NCI-H69 (cell line): ENCODE measurements at places on chromosomes 11 and 22.

GRCh38 chr11:133530501-133530835, 1.8 kb downstream of the OPCML start:
- DNase-seq: no peak

GRCh38 chr11:44701276-44701675, 25.5 kb upstream of the TSPAN18 start:
- DNase-seq: no peak

- DNase-seq: no peak
Measured at GRCh38 chr22:33817512-33818127, 102.7 kb downstream of the LARGE1 start.

DNA sequence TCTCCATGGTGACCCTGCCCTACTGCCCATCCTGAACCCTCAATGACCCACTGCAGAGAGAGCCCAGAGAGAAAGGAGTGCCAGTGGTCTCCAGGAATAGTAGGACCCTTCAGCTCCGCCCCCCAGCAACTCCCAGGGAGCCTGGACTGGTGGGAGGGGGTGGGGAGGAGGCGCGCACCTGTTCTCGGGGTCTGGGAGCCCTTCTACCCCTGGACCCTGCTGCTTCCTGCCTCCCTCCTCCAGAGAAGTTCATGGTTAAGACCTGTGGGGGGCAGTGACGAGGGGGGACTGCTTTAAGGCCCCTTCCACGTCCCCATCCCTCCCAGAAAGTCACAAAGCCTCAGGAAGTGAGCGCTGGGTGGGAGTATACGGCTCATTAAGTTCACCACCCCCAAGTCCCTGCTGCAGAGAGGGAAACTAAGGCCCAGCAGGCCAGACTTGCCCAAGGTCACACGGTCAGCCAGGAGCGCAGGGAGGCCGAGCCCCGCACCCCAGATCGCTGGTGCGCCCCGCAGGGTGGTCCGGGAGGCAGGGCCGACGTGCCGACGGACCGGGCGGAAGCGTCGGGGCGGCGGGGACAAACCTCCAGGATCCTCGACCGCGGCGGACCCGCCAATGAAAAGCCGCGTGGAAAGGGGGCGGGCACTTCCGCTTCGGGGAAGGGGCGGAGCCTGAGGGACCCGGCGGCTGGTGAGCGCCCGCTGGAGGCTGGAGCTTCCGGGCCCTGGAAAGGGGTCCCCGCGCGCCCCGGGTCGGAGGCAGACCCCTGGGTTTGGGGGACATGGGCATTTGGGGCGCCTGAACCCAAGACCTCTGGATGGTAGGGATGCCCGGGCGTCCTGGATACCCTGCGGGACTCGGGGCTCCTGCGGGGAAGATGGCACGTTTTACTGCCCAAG, at the start of the genes NUDT22 and TRPT1:
TSS of gene NUDT22 (plus strand) at position 667 of the 899 bp plus-strand sequence. CDS start 379 bp downstream, outside the sequence.
TSS of gene TRPT1 (minus strand) at position 579 of the 899 bp plus-strand sequence. CDS start at position 253, 326 bp downstream.
- peak; percentile 96 for DNase-seq

DNA sequence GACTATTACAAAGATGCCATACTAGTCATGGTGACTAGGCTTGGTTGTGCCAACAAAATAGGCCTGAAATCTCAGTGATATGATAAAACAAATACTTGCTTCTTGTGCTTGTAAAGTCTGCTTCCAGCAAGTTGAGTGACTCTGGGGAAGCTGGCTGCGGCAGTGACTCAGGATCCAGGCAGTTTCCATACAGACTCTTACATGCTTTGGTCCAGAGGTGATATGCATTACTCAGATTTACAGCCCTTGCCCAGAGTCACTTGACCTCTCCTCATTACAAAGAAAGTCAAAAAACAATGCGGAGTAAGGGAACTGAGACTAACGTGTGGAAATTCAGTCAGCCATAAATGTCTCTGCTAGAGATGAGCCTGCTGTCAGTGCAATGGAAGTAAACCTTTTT, 387.5 kb downstream of the KCNA4 start:
- DNase-seq: no peak

GRCh38 chr11:69983897-69984438, 94.1 kb upstream of the ANO1 start:
- no peak for DNase-seq

- DNase-seq: peak; percentile 73
Measured at GRCh38 chr11:43200031-43200430, 111.8 kb upstream of the API5 start.

GRCh38 chr11:124050748-124051147, 9.6 kb upstream of the OR10G7 start:
- no peak for DNase-seq

- no peak for DNase-seq
Measured at GRCh38 chr22:49995041-49995360, 17.6 kb downstream of the IL17REL start.

- DNase-seq: peak; percentile 63
Measured at GRCh38 chr11:46616551-46617133, 385 bp downstream of the HARBI1 start.

DNA sequence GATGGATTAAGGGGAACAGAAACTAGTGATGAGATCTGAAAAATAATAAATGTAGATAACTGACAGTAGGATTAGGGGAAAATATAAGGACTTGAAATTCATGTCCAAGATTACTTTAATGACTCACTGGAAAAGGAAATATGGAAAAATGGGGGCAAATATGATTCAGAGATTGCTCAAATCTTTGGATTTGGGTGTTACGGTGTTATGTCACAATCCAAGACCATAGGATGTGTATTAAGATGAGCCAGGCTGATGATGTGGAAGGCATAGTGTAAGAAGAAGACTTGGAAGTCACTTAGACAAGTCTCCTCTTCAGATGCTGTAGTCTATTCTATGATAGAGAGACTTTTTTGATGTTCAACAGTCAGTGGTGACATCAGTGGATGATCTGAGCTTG, 323.7 kb downstream of the LUZP2 start:
- no peak for DNase-seq

DNA sequence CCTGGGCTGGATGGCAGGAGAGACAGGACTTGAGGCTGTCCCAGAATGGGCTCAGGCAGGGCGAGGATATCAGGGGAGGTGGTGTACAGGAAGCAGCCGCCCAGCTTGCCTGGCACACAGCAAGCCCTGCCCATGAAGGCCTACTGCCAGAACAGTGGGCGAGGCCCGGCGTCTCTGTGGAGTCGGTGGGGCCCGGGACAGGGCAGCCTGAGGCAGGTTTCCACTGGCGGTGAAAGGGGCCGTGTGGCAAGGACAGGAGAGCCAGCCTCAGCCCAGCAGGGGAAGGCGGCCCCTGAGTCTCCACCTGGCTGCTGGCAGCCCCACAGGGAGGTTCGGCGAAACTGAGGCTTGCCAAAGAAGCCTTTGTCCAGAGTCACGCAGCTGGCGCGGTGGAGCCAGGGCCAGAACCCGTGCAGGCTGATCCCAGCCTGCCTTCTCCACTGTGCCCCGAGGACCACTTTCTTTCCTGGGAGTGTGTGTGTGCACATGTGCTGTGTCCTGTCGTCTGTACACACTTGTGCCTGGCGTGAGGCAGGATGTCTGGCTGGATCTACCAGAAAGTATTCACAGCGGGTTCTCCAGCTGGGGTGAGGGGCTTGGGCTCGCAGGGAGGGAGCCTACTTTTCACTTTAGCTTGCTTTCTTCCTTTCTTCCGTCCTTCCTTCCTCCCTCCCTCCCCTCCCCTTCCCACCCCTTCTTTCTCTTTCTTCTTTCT, 1.2 kb downstream of the TSPO start:
- DNase-seq: peak; percentile 60

DNA sequence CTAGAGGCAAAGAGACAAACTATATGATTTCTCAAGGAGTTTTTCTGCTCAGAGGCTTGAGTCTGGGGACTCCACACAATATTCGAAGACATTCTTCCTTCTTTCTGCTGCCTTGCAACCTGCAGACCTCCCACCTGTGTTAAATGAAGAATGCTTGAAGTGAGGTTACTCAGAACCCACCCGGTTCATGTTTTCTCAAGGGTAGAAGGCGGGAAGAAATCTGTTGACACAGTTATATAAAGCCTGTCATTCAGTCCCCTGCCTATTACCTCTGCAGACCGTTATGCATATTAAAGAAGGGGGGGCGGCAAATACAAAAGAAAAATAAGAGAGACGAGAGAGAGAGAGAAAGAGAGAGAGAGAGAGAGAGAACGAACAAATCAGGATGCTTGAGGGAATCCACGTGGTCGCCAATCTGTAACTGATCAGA, 2.2 kb upstream of the KMT2A start:
- DNase-seq: peak; percentile 85

- no peak for DNase-seq
Measured at GRCh38 chr11:2697866-2698265, 1.9 kb downstream of the KCNQ1OT1 start.

GRCh38 chr11:68455485-68455884, 5.1 kb upstream of the PPP6R3 start:
- DNase-seq: no peak

DNA sequence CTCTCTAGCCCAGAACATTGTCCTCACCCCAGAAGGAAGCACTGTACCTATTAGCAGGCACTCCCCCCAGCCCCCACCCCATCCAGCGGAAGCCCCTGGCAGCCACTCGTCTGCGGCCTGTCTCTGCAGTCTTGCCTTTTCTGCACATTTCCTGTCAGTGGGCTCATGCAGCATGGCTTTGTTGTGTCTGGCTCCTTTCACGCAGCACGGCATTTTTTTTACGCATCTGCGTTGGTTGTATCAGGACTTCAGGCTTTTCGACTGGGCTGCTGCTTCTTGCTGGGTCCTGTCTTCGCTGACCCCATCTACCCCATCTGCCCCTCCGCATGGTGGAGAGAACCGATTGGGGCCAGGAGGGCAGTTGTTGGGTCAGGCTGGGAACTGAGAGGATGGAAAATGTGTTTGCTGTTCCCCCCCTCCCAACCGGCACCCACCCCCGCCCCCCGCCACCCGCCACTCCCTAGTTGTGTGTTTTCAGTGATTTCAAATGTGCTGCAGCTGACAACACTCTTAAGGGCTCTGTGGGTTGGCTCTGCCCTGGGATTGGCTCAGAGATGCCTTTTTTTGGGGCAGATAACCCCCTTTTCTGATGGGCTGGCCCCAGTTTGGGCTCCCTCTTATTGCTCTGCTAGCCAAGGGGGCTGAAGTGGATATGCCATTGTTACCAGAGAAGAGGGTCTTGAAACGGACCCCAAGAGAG, 110.0 kb downstream of the KIAA1671 start:
- DNase-seq: no peak

GRCh38 chr11:67483831-67484665, 1.2 kb downstream of the AIP start:
- DNase-seq: peak; percentile 23
